ENCODE measurements at places on chromosomes 4 and X.

DNA sequence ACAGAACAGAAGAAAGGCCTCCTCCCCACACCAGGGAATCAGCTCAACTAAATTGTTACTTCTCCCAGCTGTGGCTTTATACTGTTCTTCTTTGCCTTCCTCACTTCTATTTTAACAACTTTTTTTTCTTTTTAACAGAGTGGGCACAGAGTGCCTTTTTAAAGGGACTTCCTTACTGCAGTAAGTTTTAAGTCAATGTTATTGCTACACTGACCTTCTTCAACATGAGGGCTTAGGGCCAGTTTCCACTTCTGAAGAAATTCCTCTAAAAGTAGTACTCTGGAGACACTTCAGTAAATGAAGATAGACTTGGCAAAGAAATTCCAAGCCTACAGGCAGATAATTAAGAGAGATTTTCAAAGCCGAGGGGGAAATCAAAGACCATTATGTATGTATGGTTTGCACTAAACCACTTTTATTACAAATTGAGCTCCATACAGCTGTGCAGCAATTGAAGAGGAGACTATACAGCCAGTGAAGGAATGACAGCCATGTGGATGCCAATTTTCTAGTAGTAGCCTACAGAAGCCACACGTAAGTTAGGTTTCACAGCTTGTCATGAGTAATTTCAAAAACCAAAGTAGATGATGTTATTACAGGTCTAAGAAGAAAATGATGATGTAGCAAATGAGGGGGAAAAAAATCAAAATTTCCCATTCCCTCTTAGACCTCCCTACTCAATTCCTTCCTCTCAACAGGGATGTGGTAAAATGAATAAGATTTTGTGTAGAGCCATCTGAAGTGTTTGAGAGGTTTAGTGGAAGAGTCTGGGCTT, 36.9 kb upstream of the RASGEF1B start:
- DNase-seq, result no peak

DNA sequence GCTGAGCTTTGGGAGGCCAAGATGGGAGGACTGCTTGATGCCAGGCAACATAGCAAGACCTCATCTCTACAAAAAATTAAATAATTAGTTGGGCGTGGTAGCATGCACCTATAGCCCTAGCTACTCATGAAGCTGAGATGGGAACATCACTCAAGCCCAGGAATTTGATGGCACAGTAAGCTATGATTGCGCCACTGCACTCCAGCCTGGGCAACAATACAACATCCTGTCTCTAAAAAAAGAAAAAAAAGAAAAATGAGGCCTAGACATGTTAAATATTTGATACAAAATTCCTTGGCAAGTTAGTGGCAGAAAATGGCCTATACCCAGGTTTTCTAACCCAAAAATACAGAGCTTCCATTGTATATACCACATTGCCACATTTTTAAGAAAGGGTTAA, 88.1 kb upstream of the MAB21L2 start:
- no peak for DNase-seq

GRCh38 chrX:38965888-38966287, 164.6 kb downstream of the MID1IP1 start:
- no peak for DNase-seq

- DNase-seq, result no peak
These were observed 74.6 kb upstream of the MID1IP1 start for GRCh38 chrX:38726612-38727011.

GRCh38 chr4:148023512-148024181, 291.8 kb downstream of the ARHGAP10 start:
- no peak for DNase-seq

GRCh38 chrX:100928660-100929613, at the start of gene XKRX:
XKRX (minus strand) TSS chrX:100928917; CDS start chrX:100928304, 613 bp downstream.
- peak; percentile 72 for DNase-seq

DNA sequence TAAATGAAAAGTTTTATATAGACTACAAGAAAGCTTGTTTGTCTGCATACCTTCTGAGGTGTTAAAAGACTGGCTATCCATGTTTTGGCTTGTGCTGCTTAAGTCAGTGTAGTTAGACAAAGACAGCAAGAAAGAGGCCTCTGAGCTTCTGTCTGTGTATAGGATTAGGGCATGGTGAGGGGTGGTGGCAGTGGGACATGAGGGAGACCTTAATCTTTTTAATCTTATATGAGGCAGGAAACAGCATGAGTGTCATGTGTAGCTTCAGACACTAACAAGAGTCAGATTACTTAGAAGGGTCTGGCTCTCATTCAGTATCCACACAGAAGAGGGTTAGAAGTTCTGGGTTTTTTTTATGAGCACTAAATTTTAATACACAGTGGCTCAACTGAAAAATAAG, 213.3 kb downstream of the GABRG1 start:
- no peak for DNase-seq

DNA sequence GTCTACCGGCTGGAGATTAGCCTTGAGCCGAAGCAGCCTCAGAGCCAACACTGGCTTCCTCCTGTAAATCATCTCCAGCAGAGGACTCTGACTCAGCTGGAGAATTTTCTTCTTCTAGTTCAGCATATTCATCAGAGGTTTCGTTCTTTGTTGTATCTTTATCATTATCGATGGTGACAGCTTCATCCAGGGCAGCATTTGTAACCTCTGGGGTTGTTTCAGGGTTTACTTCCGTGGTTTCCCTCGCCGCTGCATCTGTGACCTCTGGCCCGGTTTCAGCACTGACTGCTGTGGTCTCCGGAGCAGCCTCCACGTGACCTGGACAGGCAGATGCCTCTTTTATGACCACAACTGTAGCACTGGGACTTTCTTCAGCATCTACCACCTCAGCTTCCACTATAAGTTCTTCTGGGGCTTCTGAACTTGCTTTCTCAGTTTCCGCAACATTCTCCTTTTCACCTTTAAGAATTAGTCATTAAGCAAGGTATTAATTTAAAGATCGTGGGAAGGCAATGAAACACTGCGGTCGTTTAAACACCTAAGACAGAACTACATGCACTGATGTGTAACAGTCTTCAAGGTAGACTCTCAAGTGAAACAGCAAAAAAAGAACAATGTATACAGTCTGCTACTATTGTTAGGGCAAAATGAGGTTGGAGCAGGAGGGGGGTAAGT, 13.3 kb downstream of the MGARP start:
- peak; percentile 89 for DNase-seq

GRCh38 chrX:125340490-125340889, 20.8 kb downstream of the TEX13C start:
- DNase-seq, result no peak

- no peak for DNase-seq
These were observed 427.7 kb upstream of the MAGEB2 start for GRCh38 chrX:29787656-29788055.

DNA sequence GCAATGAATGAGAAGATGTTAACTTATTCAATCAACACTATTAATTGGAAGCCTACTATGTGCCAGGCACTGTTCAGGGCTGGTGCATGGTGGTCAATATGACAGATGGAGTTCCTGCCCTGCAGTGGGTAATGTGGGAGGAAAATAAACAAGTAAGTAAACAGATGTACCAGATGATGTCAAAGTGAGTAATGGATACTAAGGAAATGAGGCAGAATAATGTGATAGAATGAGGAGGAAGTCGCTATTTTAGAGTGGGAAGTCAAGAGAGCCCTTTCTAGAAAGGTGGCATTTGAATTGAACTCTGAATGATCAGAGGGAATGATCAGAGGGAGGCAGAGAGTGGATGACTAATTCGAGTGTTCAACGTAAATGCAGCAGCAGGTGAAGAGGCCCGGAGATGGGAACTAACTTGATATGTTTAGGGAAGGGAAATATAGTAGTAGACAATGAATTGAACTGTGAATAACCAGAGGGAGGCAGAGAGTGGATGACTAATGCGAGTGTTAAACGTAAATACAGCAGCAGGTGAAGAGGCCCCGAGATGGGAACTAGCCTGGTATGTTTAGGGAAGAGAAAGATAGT, 48.3 kb downstream of the HMGB3 start:
- no peak for DNase-seq

- DNase-seq, result no peak
These were observed 222.0 kb downstream of the SPRY1 start for GRCh38 chr4:123618606-123619005.

DNA sequence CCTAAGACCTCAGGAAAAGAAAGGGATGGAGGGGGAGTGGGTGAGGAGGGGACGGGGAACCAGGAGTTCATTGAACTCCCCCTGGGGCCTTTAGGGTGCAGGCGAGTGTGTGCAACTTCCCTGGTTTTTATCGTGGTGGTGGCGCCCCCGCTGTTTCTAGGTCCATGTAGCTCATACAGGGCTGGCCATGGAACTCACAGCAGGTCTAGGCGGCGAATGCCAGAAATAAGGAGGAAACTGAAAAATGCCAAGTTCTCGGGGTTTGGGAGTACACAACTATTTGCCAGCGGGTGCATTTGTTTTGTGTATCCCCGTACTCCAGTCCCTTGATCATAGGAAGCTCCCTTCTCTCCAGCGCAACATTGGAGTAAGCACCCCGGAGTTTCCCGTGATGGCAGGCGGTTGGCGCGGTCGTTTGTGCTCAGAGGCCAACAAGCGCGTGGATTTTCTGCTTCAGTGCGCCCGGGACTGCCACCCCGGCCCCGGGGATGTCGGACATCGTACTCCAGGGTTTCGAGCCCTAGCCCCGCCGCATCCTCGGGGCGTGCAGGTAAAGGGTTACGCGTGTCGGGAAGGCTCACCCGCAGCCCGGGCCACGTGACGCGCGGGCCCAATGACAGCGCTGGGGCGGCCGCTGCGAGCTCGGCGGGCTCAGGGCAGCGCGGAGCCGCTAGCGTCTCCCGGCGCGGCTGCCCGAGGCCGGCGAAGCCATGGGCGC, 208.9 kb downstream of the NWD2 start:
- DNase-seq, result peak; percentile 76

GRCh38 chrX:43953218-43953617, 20.0 kb downstream of the NDP start:
- no peak for DNase-seq

- no peak for DNase-seq
These were observed 47.0 kb downstream of the ASIC5 start for GRCh38 chr4:155819066-155819465.

GRCh38 chr4:87118421-87118820, 102.0 kb downstream of the KLHL8 start:
- DNase-seq, result no peak

DNA sequence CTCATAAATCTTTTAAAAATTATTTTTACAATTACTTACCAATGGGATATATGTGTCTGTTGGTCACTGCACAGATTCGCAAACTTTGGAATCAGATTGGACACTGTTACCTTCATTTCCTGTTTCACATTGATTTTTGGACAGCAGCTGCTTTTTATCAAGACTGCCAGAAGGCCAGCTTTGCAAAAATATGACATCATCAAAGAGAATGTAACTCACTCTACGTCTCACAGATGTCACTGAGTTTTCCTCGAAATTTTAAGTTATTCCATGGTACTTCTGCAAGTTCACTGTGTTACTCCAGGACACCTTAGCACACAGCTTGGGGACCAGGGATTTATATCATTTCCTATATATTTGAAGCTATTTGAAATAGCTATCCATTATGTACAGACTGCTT, 31.8 kb upstream of the MAGEB2 start:
- no peak for DNase-seq

GRCh38 chrX:48538641-48539344, 721 bp upstream of the TBC1D25 start:
- no peak for DNase-seq

DNA sequence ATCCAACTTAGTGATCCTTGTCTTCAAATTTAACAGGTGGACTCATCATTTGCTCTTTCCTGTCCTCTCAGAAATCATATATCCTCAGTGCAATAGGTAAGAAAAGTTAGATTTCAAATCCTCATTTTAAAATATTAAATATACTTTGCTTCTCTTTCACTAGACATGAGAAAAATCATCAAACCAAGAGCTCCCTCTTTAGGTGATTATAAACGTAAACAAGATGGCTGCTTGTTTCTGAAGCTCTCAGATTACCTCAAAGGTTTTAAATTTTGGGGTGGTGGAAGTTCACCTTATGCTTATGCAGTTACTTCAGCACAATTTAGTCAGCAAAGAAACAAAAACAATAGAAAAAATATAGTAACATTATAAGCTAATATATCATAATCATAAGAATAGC, 27.3 kb downstream of the CSN3 start:
- DNase-seq, result no peak

DNA sequence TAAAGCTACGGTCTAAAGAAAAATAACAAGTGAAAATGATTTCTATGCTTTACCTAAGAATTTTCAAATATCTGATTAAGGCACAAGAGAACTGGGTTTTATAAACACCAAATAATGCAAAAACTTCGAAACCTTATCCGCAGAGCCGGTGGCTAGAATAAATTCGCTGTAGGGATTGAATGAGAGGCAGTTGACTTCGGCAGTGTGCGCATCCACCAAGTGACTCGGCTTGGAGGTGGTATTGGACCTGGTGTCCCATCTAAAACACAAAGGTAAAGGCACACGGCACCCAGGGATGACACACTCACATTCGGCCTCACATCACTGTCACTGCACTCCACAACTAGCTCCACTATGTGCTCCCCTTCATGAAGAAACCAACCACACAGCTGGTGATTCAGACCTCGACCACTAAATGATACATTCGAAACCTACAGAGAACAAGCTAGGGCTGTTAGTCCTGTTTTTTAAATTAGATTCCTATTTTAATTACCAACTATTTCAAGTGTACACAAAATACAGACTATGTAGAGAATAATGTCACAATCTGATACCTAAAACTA, 17.5 kb downstream of the RBBP7 start:
- DNase-seq, result no peak

GRCh38 chrX:1537031-1537715, at the start of gene P2RY8:
P2RY8 (minus strand) TSS chrX:1537185; CDS start chrX:1466558, 70,627 bp downstream.
- peak; percentile 92 for DNase-seq

GRCh38 chr4:71453531-71453930, 114.7 kb downstream of the SLC4A4 start:
- no peak for DNase-seq

GRCh38 chr4:8644966-8645752, 52.6 kb downstream of the CPZ start:
- no peak for DNase-seq

DNA sequence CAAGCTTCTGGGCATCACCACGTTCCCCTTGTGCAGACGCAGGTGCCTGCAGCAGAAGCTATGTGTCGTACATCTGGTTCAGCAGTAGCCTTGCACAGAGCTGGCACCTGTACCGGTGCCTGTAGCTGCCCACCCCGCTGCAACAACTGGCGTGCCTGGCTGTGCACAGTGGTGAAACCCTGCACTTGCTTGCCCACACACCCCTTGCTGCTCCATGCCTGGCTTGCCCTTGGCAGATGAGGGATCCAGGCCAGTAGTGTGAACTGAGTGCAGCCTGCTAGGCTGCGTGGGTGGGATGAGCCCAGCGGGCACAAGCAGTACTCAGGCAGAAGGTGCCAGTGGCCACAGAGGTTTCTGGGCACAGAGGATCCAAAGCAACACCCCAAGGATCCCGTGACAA, 528.4 kb downstream of the PPARGC1A start:
- no peak for DNase-seq

DNA sequence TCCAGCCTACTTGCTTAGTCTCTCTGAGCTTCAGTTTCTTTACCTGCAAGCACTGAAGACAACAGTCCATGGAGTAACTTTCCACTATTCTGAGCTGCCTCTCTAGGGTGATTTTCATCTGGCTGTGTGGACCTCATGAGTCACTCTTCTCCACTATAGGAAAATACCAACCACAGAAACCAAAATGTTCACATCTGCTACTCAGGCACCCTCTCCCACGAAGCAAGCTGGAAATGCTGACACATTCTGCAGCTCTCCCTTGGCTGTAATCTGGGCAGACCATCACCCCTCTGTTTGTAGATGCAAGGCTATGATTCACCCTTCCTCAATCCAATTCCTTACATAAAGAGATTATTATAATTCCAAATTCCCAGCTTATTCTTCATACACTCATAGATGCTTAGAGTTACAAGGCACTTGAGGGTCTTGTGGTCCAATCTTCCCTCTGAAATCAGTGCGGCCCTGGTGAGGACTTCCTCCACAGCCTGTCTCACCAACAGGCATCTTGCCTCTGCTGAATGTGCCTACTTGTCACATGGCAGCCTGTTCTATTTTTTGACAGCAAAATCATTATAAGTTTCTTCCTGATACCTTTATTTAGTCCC, 97.0 kb upstream of the LNX1 start:
- DNase-seq, result no peak

Data from activated effector memory CD4-positive, alpha-beta T cell treated with anti-CD3 and anti-CD28 coated beads, Interleukin-2, amount 50 U/mL, for 16 hours (primary cell).